ENCODE measurements at places on chromosomes 2 and 18. TPM values are rescaled to one million over a fixed set of nuclear protein-coding genes. Genes with fewer than 3 reads are reported as not detected.

Gene LOXHD1
- total RNA-seq = not detected

Gene TSPYL6
- not detected for total RNA-seq

Gene ALPI
- not detected for total RNA-seq

Gene RAB10
- total RNA-seq = 113 TPM

Gene ME2
- total RNA-seq = 60.4 TPM

Gene UGT1A5
- not detected for total RNA-seq

Gene CAPN14
- 0.47 TPM for total RNA-seq

Gene MPP4
- 0.18 TPM for total RNA-seq

DNA sequence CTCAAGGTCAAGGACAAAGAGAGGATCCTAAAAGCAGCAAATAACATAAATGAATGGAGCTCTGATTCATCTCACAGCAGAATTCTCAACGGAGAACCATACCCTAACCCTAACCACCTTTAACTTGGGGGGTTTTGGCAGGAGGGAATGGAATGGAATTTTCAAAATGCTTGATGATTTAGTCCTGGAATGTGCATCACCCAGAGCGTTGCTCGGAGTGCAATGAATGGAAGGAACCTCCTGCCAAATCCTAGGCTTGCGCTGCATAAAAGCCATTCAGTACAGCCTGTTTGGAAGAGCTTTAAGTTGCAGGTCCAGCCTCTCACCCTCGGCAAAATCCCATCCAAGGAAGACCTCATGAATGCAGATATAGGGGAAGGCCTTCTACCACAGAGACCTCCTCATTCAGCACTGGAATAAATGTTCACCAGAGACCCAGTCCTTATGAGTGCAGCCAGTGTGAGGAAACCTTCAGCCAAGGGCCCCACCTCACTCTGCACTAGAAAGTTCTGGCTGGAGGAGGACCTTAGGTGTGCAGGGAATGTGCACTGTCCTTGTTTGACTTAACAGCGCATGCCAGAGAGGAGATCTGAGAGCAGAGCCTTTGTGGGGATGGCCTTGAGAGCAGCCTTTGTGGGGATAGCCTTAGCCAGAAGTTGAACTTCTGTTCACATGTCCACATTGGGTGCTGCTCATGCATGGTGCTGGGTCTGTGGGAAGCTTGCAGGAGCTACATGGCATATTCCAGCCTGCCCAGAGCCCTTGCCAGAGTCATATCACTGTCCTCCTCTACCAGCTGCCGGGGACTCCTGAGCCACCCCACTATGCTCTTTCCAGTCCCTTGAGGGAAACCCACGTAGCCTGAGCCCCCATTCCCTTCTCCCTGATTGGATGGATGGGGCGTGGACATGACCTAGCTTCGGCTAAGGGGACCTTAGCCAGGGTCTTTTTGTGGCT is 30.5 kb downstream of the ASB1 start:
- no peak overlapping the region for H3K4me3 ChIP-seq
- no peaks in the 10 kb centered on the region for H3K27me3 ChIP-seq
- peaks cover 9% of the 10 kb centered on the region for H3K36me3 ChIP-seq
- DNase-seq = no peak
- no peaks in the 10 kb centered on the region for H3K4me1 ChIP-seq

- H3K27me3 ChIP-seq = no peaks in the 10 kb centered on the region
- peaks cover 10% of the 10 kb centered on the region for H3K4me1 ChIP-seq
- no peaks in the 10 kb centered on the region for H3K36me3 ChIP-seq
- H3K27ac ChIP-seq = no peak overlapping the region
- no peak for DNase-seq
These were observed 1274.5 kb upstream of the TMEFF2 start for GRCh38 chr2:193469251-193469650.

GRCh38 chr2:72579591-72580180 is 246.1 kb downstream of the EXOC6B start:
- H3K36me3 ChIP-seq = peaks cover 4% of the 10 kb centered on the region
- no peaks in the 10 kb centered on the region for H3K27me3 ChIP-seq
- no peak for DNase-seq
- no peak overlapping the region for H3K27ac ChIP-seq

DNA sequence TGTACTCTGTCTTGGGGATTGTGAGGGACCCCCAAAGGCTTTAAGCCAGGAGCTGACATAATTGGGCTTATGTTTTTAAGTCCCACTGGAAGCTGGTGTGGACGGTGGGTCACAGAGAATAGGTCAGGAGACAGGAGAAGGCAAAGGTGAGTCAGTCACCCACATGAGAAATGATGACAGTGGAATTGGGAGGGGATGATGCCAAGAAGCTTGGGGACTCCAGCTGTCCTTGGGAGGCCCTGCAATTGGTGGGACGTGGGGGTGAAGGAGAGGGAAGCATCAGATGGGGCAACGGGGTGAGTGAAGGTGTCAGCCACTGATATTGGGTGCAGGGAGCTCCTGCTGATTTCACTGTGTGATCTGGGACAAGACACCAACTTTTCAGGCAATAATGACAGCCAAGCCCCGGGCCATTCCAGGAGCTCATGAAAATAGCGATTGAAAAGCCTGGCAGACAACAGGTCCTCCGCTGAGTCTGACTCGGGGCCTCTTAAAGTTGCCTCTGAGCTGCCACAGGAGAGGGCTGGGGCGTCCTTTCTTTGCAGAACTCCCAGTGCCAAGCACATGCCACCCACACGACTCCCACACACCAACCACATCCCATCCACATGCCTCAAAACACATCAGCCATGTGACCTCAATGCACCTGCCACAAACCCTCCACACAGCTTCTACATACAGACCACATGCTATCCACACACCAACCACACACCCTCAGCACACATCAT is 13.4 kb downstream of the TNS1 start:
- peaks cover 3% of the 10 kb centered on the region for H3K27me3 ChIP-seq
- no peaks in the 10 kb centered on the region for H3K36me3 ChIP-seq
- DNase-seq = no peak
- peak overlapping the region; percentile 1 for H3K27ac ChIP-seq
- H3K4me1 ChIP-seq = peaks cover 17% of the 10 kb centered on the region

GRCh38 chr2:21367421-21367820 is 243.7 kb downstream of the TDRD15 start:
- no peak overlapping the region for H3K27ac ChIP-seq
- no peak for DNase-seq
- no peaks in the 10 kb centered on the region for H3K4me1 ChIP-seq
- peaks cover 2% of the 10 kb centered on the region for H3K27me3 ChIP-seq
- H3K4me3 ChIP-seq = no peak overlapping the region
- no peaks in the 10 kb centered on the region for H3K36me3 ChIP-seq

DNA sequence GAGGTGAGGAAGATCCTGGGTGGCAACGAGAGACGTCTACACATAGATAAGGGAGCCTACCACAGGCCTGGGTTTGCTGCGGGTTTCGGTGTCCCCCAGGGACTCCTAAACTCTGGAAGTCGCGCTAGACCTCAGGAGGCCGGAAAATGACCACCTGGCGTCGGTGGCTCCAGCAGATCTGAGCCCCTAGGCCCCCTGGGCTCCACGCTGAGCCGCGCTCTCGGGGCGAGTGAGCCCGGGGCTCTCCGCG is 987 bp upstream of the DLX1 start:
- peak overlapping the region; percentile 99 for H3K4me3 ChIP-seq
- H3K4me1 ChIP-seq = peaks cover 67% of the 10 kb centered on the region
- H3K36me3 ChIP-seq = peaks cover 30% of the 10 kb centered on the region
- H3K27me3 ChIP-seq = peaks cover 100% of the 10 kb centered on the region

DNA sequence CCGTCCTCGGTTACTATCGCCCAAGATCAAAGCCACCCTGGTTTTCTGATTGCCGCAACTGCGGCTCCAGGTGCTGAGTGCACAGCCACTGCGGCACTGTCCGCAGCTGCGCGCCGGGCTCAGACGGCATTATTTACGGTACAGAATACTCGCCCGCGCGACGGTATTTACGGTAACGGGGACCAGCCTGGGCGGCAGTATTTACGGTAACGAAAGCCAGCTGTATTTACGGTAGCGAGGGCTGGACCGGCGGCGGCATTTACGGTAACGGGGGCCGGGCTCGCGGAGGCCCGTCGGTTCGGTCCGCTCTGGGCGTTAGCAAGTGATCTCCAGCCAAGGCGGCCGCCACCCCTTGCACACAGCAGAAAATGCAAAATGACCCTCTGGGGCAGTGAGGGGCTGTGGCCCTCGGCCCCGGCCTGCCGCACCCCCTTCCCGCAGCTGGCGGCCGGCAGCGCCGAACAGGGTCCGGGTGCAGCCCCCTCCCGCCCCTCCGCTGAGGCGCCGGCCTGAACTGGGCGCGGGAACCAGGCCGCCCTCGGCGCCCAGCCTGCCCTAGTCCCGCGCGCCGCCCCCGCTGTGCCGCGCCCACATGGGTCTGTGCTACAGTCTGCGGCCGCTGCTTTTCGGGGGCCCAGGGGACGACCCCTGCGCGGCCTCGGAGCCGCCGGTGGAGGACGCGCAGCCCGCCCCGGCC is at the start of gene GNAL:
TSS of gene GNAL (plus strand) at position 293 of the 697 bp plus-strand sequence. CDS start at position 593, 300 bp downstream.
- DNase-seq = peak; percentile 85
- peaks cover 8% of the 10 kb centered on the region for H3K4me1 ChIP-seq
- peak within 1 kb of the TSS; percentile 94 for H3K4me3 ChIP-seq

DNA sequence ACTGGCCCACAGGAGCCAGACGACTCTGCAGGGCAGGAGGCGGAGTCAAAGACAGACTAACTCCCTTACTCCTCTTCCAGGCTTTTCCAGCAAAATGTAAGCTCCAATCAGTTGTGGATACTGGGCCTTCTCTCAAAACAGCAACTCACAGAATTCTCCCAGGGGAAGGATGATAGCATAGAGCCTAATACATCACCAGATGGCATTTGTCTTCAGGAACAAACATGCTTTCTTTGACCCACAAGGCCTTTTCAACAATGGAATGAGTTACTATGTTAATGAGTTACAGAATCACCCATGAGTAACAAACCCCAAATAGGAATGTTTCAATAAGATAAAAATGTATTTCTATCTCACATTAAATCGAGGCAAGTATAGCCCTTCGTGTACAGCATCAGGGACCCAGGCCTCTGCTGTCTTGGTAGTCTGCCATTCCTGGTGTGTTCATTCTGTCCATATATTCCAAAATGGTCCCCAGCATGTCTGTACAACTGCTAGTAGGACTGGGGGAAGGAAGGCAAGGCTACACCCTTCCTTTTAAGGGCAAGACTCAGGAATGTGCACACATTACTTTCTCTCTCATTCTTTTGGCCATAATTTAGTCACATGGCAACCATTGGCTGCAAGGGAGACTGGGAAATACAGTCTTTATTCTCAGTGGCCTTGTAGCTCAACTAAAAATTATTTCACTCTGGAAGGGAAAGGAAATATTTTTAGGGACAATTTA is 76.4 kb downstream of the BOD1L2 start:
- H3K27ac ChIP-seq = no peak overlapping the region
- H3K36me3 ChIP-seq = no peaks in the 10 kb centered on the region
- H3K27me3 ChIP-seq = peaks cover 5% of the 10 kb centered on the region

DNA sequence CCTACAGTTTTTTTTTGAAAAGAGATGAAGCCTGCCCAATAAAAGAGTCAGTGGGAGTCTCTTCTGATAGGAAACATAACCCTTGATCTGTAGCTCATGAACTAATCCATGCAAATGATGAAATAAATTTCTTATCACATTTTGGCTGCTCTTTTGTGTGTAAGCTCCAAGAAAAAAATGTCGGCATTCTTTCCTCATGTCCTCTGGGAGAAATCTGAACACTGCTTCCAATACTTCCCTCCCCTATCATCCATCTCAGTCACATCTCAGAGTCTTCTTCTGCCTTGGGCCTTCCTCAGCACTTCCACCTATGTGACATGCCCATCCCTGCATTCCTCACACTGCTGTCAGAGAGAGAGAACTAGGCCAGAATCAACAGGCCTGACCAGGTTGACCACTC is 395.7 kb upstream of the ST6GAL2 start:
- H3K27ac ChIP-seq = no peak overlapping the region
- DNase-seq = no peak
- no peaks in the 10 kb centered on the region for H3K36me3 ChIP-seq
- no peak overlapping the region for H3K4me3 ChIP-seq
- H3K4me1 ChIP-seq = no peaks in the 10 kb centered on the region
- no peaks in the 10 kb centered on the region for H3K27me3 ChIP-seq

DNA sequence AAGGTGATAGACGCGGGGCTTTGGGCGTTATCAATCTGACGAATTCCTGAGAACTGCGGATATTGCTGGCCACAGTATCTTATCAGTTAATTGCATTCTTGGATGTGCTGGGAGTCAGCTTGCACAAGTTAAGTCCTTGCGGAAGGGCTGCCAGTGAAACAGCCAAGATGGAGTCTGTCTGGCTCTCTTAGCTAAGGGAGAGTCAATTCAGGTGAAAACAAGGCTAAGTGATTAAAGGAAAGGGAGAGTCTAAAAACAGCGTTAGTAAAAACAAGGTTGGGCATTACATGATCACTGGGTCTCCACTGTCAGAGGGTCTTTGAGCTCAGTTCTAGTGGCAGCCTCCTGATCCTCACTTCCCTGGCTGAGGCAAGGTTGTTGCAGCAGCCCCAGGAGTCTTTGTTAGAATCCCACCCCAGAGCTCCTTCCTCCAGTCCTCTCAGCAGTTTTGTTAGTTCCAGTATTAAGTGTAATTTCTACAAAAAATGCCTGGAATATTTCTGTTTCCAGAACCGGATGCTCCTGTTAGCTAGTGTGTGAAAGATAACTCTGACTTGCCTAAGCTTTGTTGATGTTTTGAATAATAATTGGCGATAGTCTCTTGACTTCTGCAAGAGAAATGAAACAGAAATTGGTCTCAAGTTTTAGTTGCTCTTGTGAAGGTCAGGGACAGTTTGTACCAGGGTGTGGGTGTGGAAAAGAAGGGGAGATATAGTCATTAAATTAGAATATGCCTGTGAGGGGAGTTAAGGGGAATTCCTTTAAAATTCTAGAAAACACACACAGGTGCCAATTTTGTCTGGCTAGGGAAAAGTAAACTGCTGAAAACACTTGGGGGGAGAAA is 10.6 kb downstream of the CFLAR start:
- no peak overlapping the region for H3K27ac ChIP-seq
- peaks cover 17% of the 10 kb centered on the region for H3K4me1 ChIP-seq
- peaks cover 10% of the 10 kb centered on the region for H3K27me3 ChIP-seq
- no peaks in the 10 kb centered on the region for H3K36me3 ChIP-seq
- no peak overlapping the region for H3K4me3 ChIP-seq

DNA sequence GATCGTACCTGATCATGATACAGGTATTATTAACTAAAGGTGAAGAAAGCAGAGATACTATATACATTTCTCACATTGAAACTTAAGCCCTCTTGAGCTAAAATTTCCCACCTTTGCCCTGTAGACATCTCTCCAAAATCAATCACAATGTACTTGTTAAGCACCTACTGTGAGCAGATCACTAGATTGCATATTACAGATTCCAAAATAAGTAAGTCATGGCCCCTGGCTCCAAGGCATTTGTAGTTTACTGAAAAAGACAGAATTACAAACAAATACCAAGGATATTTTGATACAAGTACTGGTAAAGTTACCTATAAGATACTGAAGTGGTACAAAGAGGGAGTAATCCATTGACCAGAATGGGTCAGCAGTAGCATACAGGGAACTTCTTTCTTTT is 455.3 kb downstream of the STK39 start:
- no peak overlapping the region for H3K27ac ChIP-seq
- peaks cover 3% of the 10 kb centered on the region for H3K36me3 ChIP-seq
- no peak overlapping the region for H3K4me3 ChIP-seq

- no peaks in the 10 kb centered on the region for H3K27me3 ChIP-seq
- no peak overlapping the region for H3K27ac ChIP-seq
- H3K4me1 ChIP-seq = no peaks in the 10 kb centered on the region
- H3K4me3 ChIP-seq = no peak overlapping the region
- DNase-seq = no peak
These were observed 301.0 kb upstream of the KLHL29 start for GRCh38 chr2:23083966-23084365.

- no peaks in the 10 kb centered on the region for H3K27me3 ChIP-seq
- H3K36me3 ChIP-seq = peaks cover 10% of the 10 kb centered on the region
- no peak overlapping the region for H3K4me3 ChIP-seq
These were observed 220.4 kb upstream of the FOSL2 start for GRCh38 chr2:28172114-28172898.
